Frontal cortex (tissue), 4 donors: ENCODE measurements at places on chromosomes 2 and 18. TPM values are rescaled to one million over a fixed set of nuclear protein-coding genes. Genes with fewer than 3 reads are reported as not detected.

DNA sequence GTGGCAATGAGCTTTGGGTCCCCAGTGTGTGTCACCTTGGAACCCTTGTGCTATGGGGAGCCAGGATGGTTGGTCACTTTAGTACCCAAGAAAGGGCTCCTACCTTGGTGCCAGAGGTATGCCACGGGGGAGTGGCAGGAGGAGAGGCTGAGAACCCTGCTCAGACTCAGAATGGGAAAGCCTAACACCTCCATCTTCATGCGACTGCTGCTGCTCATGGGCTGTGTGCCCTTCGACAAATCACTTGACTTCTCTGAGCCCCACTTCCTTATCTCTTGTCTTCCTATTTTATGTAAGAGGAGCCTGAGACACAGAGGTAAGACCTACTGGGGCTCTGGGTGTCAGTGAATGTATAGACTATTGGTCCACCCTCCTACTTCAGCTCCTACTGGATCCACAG lies 25.1 kb downstream of the EHD3 start:
- no peak for DNase-seq

DNA sequence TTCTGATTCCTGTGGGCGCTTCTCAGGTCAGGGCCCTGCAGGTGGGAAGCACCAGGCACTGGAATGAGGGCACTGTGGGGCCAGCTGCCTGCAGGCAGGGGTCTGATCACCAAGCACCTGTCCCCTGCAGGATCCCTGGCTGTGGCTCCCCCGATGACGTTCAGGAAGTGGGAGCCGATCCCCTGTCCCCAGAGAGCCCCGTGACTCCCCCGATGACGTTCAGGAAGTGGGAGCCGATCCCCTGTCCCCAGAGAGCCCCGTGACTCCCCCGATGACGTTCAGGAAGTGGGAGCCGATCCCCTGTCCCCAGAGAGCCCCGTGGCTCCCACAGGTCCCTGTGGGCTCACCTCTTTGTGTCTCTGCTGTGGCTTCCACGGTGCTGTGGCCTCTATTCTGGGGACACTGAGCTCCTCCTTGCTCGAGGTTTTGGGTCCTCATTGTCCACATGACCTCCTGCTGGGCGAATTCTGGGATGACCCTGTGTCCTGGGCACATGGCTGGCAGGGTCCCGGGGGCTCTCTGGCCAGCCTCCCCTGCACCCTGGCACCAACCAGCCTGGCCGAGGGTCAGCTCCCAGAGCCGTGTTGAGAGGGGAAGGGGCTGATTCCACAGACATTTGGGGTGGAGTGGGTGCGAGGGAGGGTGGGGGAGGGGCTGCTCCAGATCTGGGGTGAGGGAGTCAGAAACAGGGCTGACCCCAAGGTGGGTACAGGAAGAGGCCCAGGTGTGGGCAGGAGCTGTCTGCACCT lies 4.8 kb downstream of the NEU4 start:
- peak; percentile 22 for DNase-seq

GRCh38 chr2:152493945-152494528 lies 159.1 kb downstream of the FMNL2 start:
- no peak for DNase-seq

DNA sequence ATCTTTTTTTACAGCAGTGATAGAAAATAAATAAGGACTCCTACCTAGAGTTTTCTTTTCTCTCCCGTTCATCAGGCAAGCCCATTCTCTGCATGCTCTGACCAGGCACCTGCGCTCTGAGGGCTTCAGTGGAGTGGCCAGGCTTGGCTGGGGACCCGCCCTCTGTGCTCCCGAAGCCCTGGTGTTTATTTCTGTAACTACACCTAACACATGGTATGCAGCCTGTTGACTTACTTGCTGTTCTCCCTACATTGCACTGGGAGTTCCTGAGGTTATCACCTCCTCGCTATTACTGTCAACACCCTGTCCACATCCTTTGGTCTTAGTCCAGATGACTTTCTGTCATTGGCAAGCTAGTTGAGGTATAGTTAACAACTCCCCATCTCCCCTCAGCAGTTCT lies 317.7 kb downstream of the LPIN1 start:
- no peak for DNase-seq

DNA sequence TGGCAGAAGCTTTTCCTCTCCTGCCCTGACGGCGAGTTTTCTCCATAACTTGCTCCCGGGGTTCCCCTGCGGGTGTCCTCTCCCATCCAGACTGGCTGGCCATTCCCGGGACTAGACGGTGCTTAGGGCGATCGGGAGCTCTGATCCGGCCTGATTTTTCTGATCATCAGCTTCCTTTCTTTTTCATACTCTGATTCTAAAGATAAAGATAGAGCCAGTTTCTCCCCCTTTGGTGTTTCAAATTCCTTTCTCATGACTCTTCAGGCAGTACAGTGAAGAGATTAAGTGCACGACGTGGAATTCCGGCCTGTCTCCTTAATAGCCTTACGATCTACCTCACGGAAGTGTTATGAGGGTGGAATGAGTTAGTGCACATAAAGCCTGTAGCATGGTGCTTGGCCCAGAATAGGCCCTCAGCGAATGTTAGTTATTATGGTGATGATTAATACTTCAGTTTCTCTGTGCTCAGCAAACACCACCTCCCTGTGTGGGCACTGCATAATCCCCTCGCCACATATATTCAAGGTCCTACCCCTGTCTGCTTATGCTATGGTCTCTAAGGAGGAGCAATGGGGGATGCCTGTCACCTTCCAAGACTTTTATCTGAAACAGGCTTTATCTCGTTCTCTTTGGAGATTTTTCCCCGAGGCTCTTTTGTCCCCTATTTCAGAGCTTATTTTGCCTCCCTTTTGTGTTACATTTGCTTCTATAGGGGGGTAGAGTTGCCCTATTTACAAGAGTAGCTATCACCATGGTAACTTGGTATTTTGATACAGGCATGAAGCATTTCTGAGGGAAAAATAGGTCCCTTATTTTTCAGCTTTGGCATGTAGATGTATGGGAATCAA lies 254.8 kb downstream of the CDH2 start:
- no peak for DNase-seq

GRCh38 chr2:46489423-46490174 lies 10.2 kb downstream of the TMEM247 start:
- DNase-seq: peak; percentile 25

DNA sequence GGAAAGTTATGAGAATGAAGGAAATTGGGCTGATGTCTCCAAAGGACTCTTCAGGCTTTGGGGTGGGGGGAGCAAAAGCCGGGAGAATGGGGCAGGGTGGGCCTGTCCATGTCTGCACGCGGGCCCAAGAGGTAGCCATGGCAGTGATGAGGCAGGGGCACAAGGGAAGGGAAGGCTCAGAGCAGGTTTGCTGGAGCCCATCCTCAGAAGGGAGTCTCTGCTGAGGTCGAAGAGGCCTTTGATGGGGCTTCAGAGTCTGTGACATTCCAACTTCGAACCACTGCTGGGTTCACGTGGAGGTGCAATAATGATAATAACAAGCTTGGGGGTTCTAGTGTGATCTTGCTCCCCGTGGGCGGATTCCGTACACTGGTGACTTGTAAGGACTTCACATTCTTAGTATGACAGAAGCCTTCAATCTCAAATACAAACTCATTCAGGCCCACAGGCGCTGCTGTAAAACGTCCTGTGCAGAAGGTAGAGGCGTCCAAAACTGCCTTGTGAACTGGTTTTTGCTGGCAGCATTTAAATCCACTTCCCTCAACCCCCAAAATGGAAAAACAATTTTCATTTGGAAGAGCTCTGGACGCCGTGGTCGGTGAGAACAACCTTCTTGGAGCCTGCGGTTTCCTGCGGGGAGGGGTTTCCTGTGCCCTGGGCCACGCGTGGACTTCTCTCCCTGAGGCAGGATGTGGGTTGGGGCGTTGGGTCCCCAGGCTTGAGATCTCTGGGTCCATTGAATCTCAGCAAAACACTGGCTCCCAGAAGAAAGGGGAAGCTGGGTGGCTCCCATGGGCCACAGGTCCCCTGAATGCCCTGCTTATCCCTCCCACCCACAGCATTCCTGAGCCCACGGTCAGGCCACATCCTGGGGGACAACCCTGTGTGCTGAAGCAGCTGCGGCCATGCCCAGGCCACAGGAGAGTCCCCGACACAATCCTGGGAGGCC lies 151.0 kb downstream of the TPO start:
- no peak for DNase-seq

DNA sequence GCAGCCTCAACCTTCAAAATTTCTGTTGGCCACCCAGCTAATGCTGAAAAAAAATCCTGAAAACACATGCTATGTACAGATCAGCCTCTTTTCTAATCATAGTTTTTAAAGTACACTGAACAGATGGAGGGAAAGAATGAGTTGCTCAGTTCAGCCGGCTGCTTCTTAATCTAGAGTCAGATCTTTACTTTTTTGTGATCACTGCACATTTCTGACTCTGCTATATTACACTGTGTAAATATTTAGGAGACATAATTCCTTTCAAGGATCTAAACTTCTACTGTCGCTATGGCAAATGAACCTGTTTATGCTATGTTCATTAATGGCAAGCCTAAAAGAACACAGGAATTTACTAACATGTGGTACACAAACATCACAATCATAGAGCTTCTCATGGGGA lies 114.2 kb downstream of the SRBD1 start:
- no peak for DNase-seq

DNA sequence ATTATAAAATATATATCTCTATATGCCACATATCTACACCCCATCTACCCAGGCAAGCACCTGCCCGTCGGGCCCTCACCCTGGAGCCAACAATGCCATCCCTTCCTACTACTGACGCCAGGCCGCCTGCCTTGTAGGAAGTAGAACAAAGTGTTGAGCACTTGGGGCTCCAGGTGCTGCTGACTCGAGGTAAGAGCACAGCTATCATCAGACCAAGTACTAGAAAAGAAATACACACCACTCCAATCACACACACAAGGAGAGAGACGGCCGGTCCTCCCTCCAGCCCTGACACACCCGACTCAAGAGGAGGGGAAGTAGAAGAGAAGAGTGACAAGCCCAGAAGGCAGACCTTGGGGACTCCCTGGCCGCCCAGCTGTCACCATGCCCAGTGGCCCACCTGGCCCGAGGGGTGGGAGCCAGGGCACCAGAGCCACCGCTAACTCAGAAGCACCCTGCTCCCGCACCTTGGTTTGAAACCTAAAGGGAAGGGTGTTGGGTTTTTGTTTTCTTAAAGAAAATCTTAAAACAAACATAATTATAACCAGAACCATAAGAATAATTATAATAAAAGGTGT lies 64.0 kb upstream of the POMC start:
- no peak for DNase-seq

DNA sequence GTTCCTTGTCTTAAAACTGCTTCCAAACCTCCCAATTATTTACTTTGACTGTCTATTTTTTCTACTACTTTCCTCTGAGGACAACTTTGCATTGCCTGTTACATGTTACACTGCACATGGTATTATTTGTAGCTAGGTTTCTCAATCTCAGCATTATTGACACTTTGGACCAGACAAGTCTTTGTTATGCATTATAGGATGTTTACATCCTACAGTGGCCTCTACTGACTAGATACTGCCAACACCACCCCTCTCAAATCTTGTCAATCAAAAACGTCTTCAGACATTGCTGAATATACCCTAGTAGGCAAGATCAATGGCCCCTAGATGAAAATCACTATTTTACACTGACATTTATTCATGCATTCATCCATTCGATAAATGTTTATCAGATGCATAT lies 129.6 kb upstream of the DNAJC10 start:
- DNase-seq: no peak

DNA sequence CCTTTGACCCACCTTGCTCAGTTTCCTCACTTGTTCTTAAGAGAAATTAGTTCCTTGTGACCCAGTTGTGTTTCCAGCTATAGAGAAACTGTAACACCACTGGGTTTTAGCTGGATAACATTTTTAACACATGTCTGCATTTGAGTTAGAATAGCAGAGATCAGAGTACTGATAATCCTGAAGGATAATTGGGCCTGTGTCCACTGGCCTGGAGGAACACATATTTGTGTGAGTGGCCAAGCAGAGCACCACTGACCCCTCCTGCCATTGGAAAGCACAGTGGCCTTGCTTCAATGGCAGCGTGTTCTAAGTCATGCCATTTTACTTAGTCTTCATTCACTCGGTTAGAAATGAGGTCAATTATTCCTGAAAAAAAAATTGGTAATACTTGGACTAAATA lies 42.6 kb downstream of the PKP4 start:
- DNase-seq: no peak

DNA sequence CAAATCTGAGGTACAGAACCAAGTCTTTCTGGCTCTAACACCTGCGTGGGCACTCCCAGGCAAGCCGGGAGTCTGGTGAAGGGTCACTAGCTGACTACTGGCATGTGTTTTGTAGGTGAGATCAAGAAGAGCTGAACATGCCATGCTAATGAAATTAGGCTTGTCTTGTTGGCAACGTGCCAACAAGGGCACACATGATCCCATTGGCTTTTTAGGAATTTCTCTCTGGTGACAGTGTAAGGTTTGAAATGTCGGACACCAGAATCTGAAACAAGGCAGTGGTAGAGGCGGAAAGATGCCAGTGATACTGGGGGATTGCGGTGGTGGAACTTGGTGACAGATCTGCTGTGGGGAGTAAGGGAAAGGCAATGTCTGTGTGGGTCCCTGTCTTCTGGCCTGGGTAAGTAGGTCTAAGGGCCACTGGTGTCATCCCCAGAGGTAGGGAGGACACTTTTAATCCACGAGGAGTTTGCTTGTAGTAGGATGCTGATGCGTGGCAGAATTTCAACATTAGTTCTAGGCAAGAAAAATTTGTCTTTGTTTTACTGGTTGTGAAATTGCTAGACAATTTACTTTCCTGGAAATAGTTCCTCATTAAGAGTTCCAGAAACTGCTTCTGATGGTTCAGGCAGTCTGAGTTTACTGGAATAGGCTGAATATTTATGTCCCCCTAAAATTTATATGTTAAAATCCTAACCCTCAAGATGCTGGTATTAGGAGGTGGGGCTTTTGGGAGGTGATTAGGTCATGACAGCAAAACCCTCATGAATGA lies 52.6 kb upstream of the ACMSD start:
- DNase-seq: no peak

The STK11IP gene
- 13.0 TPM for total RNA-seq

The IL1RL1 gene
- not detected for total RNA-seq

The OSR1 gene
- 3.7 TPM for total RNA-seq

The ABCG8 gene
- 0.41 TPM for total RNA-seq

The TMEM247 gene
- total RNA-seq: not detected
